ENCODE measurements at places on chromosomes 6 and 20.

GRCh38 chr20:38842558-38842981 lies 37.1 kb downstream of the PPP1R16B start:
- no peak for DNase-seq

- no peak for DNase-seq
Measured at GRCh38 chr6:52588710-52589091, 11.8 kb upstream of the TRAM2 start.

GRCh38 chr6:168155193-168155592 lies 76.2 kb upstream of the FRMD1 start:
- no peak for DNase-seq

DNA sequence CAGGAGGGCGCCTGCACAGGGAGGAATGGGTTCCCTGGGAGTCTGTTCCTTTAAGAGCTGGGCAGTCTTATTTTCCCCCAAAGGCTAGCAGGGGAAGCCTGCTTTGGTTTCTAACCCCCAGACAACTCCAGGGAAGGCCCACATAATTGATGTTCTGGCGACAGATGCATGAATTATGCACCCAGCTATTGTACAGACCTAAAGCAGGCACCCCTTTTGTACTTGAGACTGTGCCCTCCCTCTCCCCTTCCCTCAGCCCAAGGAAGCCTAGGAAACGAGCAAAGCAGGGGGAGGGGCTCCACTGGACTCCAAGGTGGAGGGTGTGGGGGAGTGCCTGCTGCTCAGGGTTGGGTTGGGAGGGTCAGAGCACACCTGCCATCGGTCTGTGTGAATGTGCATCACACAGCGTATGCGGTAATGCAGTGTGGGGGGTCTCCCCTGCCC lies 102.1 kb downstream of the KCNB1 start:
- no peak for DNase-seq

GRCh38 chr6:107490566-107491137 lies 735 bp downstream of the SOBP start:
- DNase-seq: no peak

GRCh38 chr6:77324866-77325265 lies 138.4 kb downstream of the HTR1B start:
- DNase-seq: no peak

GRCh38 chr6:21772884-21773575 lies 179.5 kb downstream of the SOX4 start:
- no peak for DNase-seq

- no peak for DNase-seq
Measured at GRCh38 chr20:39785252-39785917, 823.2 kb downstream of the DHX35 start.

All from SK-N-DZ (cell line).